CD4-positive, alpha-beta T cell treated with Interleukin-10 for 1 hour (primary cell): ENCODE measurements at places on chromosomes 2 and 18.
A peak's percentile ranks its signal among the peaks of the same experiment; 100 is the strongest.

DNA sequence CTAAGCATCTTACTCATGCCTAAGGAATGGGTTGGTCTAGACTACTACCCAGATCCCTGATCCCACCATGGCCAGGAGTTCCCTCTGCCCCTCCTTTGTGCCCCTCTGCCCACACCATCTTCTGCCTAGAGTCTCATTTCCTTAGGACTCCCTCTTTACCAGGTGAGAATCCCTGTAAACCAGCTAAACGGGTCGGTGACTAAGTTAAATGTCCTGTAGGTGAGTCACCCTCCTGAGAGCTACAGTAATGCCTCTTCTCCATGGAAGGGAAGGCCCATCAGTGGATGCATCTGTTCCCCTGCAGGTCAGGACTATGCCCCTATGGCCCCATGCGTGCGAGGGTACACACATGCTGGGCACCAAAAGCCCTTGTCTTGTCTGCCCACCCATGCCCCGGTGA lies 25.4 kb downstream of the PTGR3 start:
- no peak for DNase-seq

GRCh38 chr18:14104201-14104600 lies 28.0 kb downstream of the ZNF519 start:
- no peak for DNase-seq

GRCh38 chr2:239603411-239604356 lies 202.9 kb upstream of the HDAC4 start:
- no peak for DNase-seq

GRCh38 chr18:22689712-22690111 lies 243.4 kb upstream of the RBBP8 start:
- DNase-seq, result no peak

DNA sequence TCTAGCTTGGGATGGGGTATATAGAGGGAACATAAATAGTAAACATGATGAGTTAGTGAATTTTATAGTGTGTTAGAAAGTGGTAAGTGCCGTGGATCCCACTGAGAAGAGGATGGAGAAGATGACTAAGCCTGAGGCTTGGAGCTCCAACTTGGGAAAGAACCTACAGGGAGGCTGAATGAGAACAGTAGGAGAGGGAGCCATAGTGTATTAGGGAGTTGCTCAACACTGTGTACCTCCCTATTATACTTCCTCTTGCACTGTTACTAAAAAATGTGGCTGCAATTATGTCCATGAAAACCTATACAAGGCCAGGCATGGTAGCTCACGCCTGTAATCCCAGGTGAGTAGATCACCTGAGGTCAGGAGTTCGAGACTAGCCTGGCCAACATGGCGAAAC lies 2.9 kb upstream of the SLC19A3 start:
- DNase-seq, result no peak

- peak; percentile 28 for DNase-seq
Measured at GRCh38 chr2:144430722-144431391, 89.1 kb downstream of the ZEB2 start.

GRCh38 chr2:160407393-160408172 lies 86.0 kb downstream of the RBMS1 start:
- peak; percentile 71 for DNase-seq

DNA sequence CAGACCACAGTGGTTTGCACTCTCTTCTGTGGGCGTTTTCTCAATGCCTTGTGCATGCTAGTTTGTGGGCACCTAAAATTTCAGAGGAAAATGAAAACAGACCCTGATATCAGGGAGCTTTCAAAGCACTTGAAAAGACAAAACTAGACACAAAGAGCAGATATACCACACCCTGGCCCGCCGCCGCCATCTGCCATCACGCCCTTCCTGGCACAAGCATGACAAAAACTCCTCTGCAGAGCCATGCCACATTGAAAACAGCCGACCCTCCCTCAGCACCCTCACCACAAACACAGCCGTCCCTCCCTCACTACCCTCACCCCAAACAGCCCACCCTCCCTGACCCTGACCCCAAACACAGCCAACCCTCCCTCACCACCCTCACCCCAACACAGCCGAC lies 84.8 kb upstream of the RAB6C start:
- no peak for DNase-seq

GRCh38 chr2:134144651-134145050 lies 109.2 kb upstream of the MGAT5 start:
- DNase-seq, result no peak
